ENCODE measurements at places on chromosomes 2 and 18.

DNA sequence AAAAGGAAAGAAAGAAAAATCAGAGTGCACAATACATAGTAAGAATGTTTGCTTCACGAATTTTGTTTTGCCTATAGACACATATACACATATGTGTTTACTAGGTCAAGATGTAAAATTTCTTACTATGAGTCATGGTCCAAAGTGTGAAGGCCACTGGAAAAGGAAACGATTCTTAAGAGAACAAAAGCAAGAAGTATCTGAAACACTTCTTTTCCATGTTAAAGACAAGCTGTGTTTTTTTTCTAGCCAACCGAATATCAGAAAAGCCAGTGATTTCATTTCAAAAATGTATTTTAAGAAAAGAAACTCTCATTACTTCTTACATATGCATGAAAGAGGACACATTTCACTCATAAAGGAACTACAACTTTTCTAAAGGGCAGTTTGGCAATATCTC is 24.9 kb downstream of the PECR start:
- no peak for DNase-seq

GRCh38 chr2:47033102-47033880 is 117.7 kb upstream of the MCFD2 start:
- DNase-seq = peak; percentile 36

GRCh38 chr2:32947484-32948143 is 861 bp downstream of the LTBP1 start:
- peak; percentile 63 for DNase-seq

DNA sequence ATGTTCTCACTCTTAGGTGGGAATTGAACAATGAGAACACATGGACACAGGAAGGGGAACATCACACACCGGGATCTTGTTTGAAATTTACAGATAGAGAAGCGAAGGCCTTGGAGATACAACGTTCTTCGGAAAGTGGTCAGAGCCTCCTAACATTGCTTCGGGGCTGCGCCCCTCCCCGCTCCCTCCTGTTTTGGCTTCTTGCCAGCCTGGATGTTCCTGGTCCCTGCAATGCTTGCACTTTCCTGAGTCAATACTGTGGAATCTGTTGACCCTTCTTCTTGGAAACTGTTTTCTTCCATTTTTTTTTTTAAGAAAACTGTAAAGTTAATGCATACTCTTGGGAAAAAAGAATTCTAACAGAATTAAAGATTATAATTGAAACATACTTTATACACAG is 360.8 kb downstream of the SOCS6 start:
- peak; percentile 44 for DNase-seq

Measured in urothelium cell line (cell line).